Frontal cortex (tissue), 4 donors: ENCODE measurements at places on chromosomes 5 and 9. TPM values are rescaled to one million over a fixed set of nuclear protein-coding genes. Genes with fewer than 3 reads are reported as not detected.

The LCP2 gene
- 1.2 TPM for total RNA-seq

- no peak for DNase-seq
These were observed 81.6 kb downstream of the RGS7BP start for GRCh38 chr5:64587370-64587769.

- no peak for DNase-seq
These were observed 285.2 kb upstream of the ITGA1 start for GRCh38 chr5:52502460-52502999.

- DNase-seq, result no peak
These were observed 113.4 kb upstream of the ASTN2 start for GRCh38 chr9:117528225-117528624.

- DNase-seq, result no peak
These were observed 32.4 kb downstream of the AOPEP start for GRCh38 chr9:94758880-94759279.

The PDE6A gene
- not detected for total RNA-seq

DNA sequence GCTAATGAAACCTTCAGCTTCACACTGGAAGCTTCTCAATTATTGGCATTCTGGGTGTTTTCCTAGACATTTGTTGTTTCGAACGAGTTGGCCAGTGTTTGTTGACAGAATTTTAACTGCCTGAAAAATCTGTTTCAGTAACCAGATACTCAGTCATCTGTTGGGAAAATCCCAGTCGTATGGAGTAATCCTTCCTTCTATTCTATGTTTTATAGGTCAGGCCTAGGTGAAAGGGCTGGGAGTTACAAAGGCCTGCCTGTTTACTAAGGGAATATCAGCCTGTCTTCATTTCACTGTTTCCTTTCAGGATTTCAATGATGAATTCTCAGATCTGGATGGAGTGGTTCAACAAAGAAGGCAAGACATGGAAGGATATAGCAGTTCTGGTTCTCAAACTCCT is 59.9 kb downstream of the GRAMD2B start:
- no peak for DNase-seq

The ARHGEF28 gene
- 6.1 TPM for total RNA-seq

- DNase-seq, result no peak
These were observed 21.4 kb downstream of the UGCG start for GRCh38 chr9:111917980-111918379.

GRCh38 chr5:60842871-60843385 is 1.1 kb downstream of the ELOVL7 start:
- DNase-seq, result peak; percentile 34

DNA sequence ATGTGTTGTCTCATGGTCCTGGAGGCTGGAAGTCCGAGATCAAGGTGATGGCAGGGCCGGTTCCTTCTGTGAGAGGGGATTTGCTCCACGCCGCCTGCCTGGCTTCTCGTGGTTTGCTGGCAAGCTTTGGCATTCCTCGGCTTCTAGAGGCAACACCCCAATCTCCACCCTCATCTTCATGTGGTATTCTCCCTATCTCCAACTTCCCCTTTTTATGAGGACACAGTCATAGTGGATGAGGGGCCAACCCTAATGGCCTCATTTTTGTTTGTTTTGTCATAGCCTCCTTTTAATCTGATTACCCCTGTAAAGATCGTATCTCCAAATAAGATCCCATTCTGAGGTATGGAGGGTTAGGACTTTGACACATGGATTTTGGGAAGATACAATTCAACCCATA is 41.7 kb upstream of the CLK4 start:
- DNase-seq, result no peak

- no peak for DNase-seq
These were observed 269.8 kb upstream of the ZNF462 start for GRCh38 chr9:106593201-106593600.

GRCh38 chr5:147779694-147780093 is 2.8 kb downstream of the JAKMIP2 start:
- no peak for DNase-seq

The SPINK5 gene
- total RNA-seq, result not detected

- DNase-seq, result no peak
These were observed 20.4 kb upstream of the BRD3 start for GRCh38 chr9:134088063-134088725.

DNA sequence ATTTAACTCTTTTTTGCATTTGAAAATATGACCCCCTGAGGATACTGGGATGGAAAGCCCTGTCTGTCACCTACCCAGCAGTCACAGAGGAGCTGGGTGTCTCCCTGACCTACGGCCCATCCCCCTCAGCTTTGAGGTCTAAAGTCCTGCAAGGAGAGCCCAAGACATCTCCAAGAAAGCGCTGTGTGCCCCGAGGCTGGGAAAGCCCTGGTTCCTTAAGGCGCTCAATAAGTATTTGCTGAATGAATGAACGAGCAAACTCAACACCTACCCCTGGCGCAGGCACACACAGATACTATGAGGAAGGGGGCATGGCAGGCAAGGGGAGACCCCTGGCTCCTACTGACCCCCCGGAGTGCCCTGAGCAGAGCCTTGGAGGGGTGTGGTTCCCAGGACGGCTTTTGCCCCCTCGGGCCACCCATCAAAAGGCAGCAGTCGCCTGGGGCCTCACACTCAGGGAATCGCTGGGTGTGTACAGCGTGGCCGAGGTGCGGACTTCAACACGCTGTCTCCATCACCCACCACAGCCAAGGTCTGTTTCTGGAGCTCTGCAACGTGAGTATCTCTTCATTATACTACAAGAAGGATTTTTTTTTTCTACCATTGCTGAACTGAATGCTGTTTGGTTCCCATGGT is 211.6 kb downstream of the ERCC6L2 start:
- DNase-seq, result no peak

The PCDHGA5 gene
- 5.7 TPM for total RNA-seq

DNA sequence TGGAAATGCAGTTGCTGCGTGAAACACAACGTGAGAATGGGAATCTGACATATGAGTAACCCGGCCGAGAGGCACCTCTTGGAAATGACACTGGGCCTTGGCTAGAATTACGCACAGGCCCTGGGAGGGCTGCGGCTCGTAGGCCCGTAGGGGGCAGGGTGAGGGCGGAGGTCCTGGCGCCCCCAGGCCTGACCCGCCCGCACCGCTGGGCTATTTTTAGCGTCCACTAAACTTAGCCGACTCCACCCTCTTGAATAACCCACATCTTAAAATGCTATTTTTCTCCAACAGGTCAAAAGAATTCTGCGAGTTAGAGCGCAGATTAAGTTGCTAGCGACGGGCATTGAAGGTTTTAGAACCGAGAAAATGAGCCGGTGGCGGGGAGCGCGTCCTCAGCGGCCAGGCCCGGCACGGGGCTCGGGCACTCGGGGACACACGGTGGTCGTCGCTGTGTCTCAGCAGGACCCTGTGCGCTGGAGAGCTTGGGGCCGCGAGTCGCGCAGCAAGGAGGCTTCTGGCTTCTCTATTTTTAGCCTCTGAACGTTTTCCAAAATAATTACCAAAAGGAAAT is 168.5 kb downstream of the AUH start:
- peak; percentile 49 for DNase-seq

GRCh38 chr9:81664638-81665222 is 24.6 kb downstream of the TLE1 start:
- no peak for DNase-seq

The CBY3 gene
- total RNA-seq, result not detected

GRCh38 chr5:146751054-146751453 is 127.5 kb downstream of the PPP2R2B start:
- no peak for DNase-seq

GRCh38 chr5:77893225-77893860 is 117.2 kb upstream of the TBCA start:
- peak; percentile 32 for DNase-seq

The SLC25A2 gene
- total RNA-seq, result not detected

DNA sequence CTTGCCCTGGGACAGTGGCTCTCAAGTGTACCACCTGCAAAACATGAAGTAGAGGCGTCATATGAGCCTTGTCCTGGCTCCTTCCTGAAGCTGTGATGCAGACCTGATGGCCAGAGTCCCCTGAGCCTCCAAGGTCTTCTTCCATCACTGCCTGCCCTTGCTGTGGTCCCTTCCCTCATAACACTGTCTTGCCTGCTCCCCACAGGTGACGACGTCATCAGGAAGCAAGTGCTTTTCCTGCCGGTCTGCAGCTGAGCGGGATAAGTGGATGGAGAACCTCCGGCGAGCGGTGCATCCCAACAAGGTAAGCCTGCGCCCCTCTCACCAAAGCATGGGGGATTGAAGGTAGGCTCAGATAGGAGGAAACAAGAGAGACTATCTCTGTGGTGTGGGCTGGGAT is 107.3 kb downstream of the DAB2IP start:
- DNase-seq, result no peak

The SPZ1 gene
- total RNA-seq, result not detected

The TLR4 gene
- 4.9 TPM for total RNA-seq

The EQTN gene
- 1.6 TPM for total RNA-seq

The FAM163B gene
- 12.6 TPM for total RNA-seq

DNA sequence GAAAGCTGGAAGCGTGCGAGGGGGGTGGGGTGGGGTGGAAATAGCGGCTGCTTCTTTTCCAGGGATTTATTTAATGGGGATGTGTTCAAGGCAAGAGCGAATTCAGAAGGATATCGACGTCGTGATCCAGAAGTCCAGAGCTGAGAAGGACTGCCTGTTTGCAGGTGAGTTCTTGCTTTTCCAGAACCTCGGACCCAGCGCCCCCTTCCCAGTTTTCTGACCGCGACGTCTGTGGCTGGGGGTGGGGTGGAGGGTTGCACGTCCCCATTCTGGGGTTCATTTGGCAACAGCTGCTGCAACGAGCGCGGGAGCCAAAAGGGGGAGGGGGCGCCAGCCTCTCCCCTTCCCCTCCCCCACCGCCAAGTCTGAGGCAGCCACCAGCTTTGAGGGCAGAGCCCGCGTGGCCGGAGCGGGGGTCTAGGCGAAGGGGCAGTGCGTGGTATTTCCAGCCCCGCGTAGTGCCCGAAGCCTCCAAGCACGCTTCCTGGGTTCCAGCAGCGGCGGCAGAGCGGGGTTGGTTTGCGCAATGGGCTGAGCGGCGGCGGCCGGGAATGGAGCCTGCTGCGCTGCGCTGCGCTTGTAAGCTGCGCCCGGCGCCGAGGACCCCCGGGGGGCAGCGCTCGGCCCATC is 701 bp downstream of the PARP8 start:
- DNase-seq, result no peak

The CCDC183 gene
- 2.0 TPM for total RNA-seq

- DNase-seq, result no peak
These were observed 24.5 kb downstream of the SNX18 start for GRCh38 chr5:54541823-54542783.

GRCh38 chr9:101458963-101459631 is 23.5 kb upstream of the ALDOB start:
- peak; percentile 58 for DNase-seq

DNA sequence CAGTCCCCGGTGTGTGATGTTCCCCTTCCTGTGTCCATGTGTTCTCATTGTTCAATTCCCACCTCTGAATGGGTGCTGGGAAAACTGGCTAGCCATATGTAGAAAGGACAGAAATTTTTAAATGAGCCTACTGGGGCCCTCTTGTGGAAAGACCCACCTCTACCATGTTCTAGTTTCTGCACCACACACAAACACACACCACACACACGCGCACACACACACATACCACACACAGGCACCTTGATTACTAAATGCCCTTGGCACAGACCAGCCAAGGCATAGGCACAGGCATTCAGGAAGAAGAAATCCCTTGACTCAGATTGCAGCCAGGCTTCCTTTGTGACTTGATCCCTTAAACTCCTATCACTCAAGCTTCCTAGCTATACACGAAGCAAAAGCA is 60.5 kb downstream of the SIL1 start:
- no peak for DNase-seq

DNA sequence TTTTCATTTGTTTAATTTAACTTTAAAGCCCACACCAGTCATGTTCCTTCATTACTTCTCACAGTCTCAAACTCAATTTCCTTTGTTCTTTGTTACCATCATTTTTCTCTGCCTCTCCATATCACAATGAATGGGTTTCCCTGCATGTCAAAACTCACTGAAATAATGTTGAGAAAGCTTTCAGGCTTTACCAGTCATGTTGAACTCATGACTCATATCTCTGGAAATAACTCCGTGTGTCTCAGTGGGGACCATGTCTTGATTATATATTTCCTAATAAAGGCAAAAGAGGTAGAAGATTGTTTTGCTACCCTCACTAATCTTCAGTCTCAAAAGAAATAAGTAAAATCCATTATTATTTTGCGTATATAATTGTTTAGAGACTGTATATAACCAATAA is 231.2 kb downstream of the CHSY3 start:
- DNase-seq, result no peak

The PCDHB6 gene
- total RNA-seq, result 3.3 TPM

DNA sequence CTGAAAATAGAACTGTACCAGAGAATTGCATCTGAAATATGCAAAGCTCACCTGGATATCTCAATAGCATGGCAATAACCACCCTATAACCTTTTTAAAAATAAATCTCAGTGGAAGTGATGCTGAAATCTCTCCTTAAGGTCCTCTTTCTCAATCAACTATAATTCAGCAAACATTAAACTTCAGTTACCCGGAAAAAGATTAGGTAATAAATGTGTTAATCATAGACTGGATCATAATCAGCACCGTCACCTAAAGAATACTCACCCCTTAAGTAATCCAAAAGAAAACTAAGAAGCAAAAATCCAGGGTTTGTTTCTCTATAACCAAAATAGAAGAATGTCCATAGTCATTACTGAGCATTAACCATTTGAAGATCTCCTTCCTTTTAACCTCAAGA is 44.3 kb upstream of the DENND4C start:
- DNase-seq, result no peak

DNA sequence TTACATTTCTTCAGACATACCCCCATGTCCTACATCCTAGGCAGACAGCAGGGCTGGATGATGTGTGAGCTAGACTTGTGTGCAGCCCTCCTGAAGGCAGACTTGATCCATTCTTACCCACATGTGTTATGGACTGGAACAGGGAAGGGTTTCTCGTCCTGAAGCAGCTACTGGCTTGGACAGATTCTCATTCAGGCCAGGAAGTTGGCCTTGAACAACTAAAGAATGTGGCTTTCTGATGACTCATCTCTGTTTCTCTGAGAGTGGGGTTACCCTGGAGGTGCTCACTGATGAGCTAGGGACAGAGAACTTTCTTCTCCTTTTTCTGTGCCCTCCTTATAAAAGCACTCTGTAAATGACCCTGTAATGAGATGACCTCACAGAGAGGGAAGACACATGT is 246.5 kb downstream of the PCSK5 start:
- DNase-seq, result no peak

The PURA gene
- total RNA-seq, result 9.4 TPM

The RNF180 gene
- total RNA-seq, result 87.6 TPM

DNA sequence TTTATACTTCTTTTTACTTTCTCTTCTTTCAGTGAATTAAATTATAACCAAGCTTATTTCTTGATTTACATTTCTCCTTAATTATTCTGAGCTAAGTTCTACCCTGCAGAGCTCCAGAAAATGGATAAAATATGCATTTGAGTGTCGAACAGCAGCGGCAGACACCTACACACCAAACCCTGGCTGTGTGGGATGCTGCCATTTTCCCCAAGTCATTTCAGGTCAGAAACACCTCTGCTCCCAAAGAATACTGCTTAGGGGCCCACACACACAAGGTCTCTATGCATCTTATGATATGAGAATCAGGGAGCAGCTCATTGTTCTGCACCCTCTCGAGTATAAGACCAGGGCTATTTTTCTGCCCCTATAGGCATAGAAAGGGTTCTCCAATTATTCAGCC is 122.3 kb downstream of the CMYA5 start:
- DNase-seq, result no peak
